ENCODE measurements at places on chromosomes 12 and 14.

GRCh38 chr12:112782943-112783342, 8.6 kb upstream of the RPH3A start:
- no peak for DNase-seq

DNA sequence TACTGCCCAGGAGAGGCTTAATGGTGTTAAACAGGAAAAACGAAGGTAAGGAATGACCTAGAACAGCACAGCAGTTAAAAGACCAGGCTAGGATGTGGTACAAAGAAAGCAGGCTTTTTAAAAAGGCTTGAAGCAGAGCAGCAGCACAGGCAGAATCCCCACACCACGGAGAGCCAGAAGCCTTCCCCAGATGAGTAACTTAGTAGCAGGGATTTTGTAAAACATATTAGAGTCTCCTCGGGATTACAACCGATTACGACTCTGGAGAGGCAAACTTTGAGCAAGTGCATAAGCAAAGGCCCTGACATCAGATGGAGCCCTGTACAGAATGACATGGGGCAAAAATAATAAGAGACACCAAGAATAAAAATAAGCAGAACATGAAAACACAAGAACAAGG, 37.1 kb upstream of the DHRS4 start:
- no peak for DNase-seq

DNA sequence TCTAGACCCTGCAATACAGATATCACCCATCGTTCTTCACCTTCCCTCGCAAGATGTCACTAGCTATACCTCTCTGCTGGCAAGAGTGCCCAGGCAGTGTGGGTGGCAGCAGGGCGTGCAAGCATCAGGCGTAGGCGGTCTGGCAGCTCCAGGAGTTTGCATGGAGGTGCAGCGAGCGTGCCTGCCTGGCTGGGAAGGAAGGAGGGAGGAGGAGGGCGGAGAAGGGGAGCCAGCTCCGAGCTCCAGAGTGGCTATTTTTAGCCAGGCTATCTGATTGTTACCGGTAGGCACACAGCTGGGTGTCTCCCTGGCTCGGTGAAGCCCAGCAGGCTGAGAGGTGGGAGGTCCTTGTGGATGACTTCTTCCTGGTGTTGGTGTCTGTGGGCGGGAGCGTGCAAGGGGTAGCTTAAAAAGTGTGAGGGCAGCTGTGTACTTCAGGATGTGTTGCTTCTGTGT, 6.2 kb downstream of the FOXJ2 start:
- DNase-seq, result peak; percentile 91

DNA sequence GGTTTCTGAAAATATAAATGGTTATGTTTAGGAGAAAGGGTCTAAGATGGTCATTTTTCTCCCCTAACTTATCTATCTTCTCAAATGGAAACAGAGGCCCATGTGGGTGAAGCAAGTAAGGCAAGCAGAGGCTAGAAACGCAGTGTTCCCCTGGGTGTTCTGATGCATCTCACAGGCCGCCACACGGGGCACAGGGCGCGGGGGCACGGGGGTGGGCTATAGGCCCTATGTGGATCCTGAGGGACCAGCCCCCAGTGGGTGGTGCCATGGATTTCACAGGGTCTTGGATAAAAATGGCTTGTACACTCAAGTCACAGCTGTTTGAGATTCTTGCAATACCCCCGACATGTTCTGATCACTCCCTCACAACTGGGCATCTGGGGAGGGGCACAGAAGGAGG, 17.7 kb downstream of the ACTN1 start:
- DNase-seq, result no peak

DNA sequence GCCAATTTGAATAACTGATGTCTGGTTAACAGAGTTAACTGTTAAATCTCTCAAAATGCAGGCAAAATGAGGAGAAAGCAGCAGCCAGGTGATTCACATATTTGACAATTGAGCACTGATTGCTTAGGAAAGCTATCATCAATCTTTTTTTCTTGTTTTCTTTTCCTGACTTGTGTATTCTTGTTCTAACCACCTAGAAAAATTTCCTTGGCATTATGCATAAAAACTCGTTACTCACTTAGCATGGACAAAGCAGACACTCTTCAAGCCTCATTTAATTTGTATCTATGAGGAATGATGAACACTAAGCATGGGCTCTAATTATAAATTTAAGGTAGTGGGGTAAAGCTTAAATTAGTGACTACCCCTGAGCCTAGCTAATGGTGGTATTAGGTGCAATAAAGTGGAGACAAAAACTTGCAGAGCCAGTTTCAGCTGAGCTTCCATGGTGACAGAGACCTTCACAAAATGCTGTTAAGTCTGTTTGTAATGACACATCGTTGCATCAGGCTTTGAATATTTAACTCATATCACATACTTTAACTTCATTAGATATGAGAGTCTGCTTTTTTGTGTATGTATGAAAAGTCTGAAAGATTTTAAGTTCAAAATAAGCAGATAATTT, 52.0 kb downstream of the RASSF9 start:
- DNase-seq, result peak; percentile 20

- DNase-seq, result no peak
Observed at GRCh38 chr14:81093651-81094050, 127.1 kb downstream of the GTF2A1 start.

GRCh38 chr12:93292731-93293566, 84.8 kb upstream of the NUDT4 start:
- no peak for DNase-seq

- DNase-seq, result no peak
Observed at GRCh38 chr12:3631272-3631637, 121.7 kb downstream of the CRACR2A start.

DNA sequence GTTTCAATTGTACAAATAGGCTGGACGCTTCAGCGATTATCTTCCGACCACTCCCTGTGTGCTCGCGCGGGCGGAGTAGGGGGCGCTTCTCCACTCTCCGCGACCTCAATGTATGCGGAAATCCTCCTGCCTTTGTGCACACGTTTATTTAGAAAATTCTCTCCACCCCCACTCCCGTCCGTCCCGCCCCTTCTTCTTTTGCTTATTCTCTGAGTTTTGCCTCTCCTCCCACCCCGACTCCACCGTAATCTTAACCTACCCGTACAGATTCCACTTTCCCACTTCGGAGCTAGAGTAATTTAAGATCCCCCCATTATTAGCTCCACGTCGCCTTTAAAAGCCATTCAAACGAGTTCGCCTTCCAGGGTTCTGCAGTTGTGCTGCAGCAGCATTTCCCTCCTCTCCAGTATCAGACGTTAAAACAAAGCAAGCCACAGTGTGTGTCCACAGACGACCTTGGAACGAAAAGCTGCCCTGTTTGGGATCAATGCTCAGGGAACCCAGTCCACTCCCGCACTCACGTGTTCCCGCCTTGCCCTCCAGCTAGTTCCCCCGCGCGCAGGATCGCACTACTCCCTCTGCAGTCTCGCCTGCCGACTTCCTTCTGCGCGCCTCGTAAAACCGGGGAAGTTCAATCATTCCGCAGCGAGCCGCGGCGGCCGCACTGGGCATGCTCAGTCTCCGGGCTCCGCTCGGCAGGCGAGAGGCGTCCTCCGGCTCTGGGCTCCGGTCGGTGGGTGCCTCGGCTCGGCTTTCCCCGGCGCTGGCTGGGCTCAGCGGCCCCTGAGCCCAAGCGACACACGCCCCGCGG, at the start of gene ANO6:
TSS of gene ANO6 (plus strand) at position 677 of the 811 bp plus-strand sequence. CDS start 227 bp downstream, outside the sequence.
- DNase-seq, result peak; percentile 89

- no peak for DNase-seq
Observed at GRCh38 chr14:45181806-45182205, 46.1 kb downstream of the FANCM start.

- DNase-seq, result no peak
Observed at GRCh38 chr12:131067981-131068851, 114.5 kb downstream of the ADGRD1 start.

GRCh38 chr12:57745485-57745881, 644 bp downstream of the TSPAN31 start:
- no peak for DNase-seq

GRCh38 chr14:102323102-102323501, 3.6 kb downstream of the ZNF839 start:
- DNase-seq, result peak; percentile 37

- DNase-seq, result no peak
Observed at GRCh38 chr12:71981149-71981548, 42.5 kb downstream of the TPH2 start.

DNA sequence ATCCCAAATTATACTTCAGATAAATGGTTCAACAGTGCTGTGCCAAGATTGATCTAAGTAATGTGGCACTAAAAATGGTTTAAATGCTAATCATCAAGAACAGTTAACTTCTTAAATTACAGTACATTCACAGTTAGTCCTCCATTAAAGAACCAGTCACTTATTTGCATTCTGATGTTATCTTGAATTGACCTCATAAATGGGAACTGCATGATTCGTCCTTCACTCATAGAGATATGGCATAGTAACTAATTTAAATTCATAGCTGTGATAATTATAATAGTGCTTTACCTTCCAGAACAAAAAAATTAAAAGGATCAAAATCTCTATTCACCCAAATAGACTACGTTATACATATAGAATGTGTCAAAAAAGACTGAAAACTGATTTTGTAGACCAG, 61.1 kb downstream of the COCH start:
- no peak for DNase-seq

DNA sequence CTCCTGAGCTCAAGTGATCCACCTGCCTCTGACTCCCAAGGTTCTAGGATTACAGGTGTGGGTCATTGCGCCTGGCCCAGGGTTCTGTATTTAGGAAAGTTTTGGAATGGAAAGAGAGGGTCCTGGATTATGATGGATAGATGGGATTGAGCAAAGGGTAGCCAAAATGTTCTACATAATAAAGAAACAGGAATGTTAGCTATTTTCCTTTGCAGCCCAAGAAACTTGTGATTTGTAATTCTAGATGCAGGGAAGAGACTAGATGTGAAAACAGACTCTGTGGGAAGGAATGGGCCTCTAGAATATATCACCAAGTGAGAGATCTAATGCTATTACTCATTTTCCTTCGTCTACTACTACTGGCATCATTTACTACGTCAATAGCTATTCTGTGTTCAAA, 29.6 kb upstream of the HELB start:
- DNase-seq, result no peak

GRCh38 chr14:90755661-90756304, 60.4 kb downstream of the TTC7B start:
- no peak for DNase-seq

DNA sequence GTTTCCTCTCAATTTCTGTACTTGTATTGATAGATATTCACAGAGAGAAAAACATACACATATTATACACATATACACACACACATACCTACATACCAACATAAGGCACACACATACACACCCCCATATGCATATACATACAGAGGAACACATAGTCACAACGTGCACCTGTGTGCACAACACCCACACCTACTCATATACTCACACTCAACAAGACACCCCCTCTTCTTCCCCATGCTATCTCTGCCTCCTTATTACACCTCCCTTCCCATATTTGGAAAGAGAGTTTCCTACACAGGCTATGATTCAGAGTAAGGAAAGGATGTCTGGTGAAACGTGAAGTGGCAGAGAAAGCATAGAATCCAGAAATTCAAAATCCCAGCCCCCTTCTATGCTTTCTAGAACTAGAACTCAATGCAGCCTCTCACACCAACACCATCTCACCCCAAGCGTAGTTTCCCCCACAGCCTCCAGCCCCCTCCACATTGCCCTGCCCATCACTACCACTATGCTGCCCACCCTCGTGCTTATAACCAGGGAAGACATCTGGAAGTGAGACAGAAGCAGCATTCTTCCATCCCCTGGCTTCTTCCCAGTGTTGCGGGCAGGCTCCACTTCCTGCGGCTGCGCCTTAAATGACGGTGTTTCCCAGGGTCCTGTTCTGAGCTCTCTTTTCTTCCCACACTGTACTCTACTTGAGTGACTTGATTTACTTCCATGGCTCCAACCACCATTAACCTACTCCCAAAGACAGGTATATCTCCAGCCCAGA, 2.4 kb downstream of the RNASE8 start:
- no peak for DNase-seq

DNA sequence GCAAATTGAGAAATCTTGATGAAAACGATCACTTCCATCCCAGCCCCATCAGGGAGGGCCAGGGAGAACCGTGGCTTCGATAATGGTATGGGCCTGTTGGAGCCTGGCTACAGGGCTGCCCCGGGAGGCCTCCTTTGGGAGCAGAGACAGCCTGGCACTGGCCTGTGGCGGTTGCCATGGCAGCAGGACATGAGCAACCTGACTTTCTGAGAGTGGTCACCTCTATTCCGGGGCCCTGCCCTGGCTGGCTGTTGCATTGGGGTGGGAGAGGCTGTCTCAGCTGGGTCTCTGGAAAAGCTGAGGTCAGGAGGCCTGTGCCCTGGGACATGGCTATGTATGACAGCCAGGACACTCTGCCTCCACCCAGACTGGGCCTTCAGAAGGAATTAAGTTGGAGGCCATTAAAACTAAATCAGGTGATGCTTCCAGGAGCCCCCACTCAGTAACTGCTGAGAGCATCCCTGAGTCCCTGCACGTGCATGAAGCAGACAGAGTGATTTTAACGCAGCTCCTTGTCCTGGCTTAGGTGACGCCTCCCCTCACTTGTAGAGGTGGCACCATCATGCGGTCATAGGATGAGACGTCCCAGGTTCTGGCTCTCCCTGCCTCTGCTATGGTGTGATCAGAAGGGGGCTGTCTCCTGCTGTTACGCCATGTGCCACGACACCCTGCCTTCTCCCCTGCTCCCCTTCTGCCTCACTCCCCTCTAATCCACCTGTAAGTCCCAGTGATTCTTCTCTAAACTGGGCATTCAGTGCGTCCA, 126.3 kb downstream of the SLC25A47 start:
- DNase-seq, result no peak

DNA sequence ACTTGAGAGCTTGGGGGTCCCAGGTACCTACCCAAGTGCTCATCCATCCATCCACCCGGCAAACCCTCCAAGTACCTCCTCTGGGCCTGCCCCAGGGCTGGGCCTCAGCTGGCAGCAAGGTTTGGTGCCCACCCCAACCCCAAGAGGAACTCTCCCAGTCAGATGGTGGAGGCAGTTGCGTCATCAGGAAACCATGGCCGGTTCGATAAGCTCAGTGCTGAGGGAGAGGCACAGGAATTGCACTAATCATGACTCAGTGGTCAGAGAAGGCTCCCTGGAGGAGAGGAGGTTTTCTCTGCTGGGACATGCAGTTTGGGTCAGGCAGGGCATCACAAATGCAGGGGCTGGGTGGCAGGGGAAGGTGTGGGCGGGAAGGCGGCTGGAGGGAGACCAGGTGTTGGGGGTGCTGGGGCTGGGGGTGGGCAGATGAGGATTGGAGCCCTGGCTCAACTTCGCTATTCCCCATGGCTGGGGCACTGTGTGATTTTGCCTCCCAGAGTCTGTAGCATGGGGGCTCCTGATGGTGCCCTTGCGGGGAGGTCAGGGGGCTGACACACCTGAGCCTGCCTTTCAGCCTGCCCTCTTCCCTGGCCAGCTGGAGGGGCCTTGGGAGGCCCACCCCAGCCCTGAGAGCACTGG, 32.2 kb downstream of the SH2B3 start:
- no peak for DNase-seq

- DNase-seq, result no peak
Observed at GRCh38 chr12:125684968-125685790, 619.9 kb downstream of the AACS start.

- peak; percentile 79 for DNase-seq
Observed at GRCh38 chr12:85872497-85873091, 1.5 kb upstream of the NTS start.

GRCh38 chr12:4939418-4940023, 29.8 kb downstream of the KCNA1 start:
- DNase-seq, result peak; percentile 93

All from NCI-H2081 (cell line).